K562 (cell line): ENCODE measurements at places on chromosomes 2 and 18.

DNA sequence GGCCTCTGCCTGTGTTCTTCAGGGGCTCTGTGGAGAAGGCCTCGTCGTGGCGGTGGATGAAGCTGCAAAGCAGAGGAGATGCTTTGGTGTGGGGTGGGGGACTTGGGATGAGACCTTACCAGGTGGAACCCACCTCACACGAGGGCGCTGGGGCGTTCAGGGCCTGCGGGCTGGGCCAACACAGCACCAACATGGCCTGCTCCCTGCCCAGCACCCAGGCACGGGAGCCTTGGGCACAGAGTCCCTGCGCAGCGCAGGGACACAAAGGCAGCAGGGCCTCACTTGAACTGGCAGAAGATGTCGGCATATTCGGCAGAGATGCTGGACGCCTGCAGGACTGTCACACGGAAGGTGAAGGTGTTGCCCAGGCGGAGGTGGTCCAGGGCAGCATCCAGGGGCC lies 53.8 kb downstream of the AQP12A start:
- peaks cover 2% of the 10 kb centered on the region; the same call in 1 of the 3 replicates for H3K27me3 ChIP-seq
- H3K4me3 ChIP-seq, result no peak overlapping the region
- no peaks in the 10 kb centered on the region for H3K36me3 ChIP-seq
- no peak overlapping the region for H3K27ac ChIP-seq
- H3K4me1 ChIP-seq, result peaks cover 3% of the 10 kb centered on the region; the same call in 1 of the 2 replicates
- no peak for DNase-seq

GRCh38 chr18:46705521-46705920 lies 48.5 kb upstream of the LOXHD1 start:
- no peak overlapping the region for H3K27ac ChIP-seq
- no peaks in the 10 kb centered on the region for H3K4me1 ChIP-seq
- H3K4me3 ChIP-seq, result no peak overlapping the region
- no peaks in the 10 kb centered on the region for H3K36me3 ChIP-seq
- no peaks in the 10 kb centered on the region for H3K27me3 ChIP-seq
- DNase-seq, result peak; percentile 7

GRCh38 chr2:173427887-173428668 lies 73.4 kb downstream of the CDCA7 start:
- H3K4me3 ChIP-seq, result no peak overlapping the region
- DNase-seq, result no peak
- peaks cover 47% of the 10 kb centered on the region for H3K27me3 ChIP-seq
- no peaks in the 10 kb centered on the region for H3K4me1 ChIP-seq
- H3K27ac ChIP-seq, result no peak overlapping the region

GRCh38 chr2:200625282-200625681 lies 39.5 kb downstream of the AOX1 start:
- no peak overlapping the region for H3K4me3 ChIP-seq
- H3K27me3 ChIP-seq, result no peaks in the 10 kb centered on the region; the same call in 2 of the 3 replicates
- H3K36me3 ChIP-seq, result no peaks in the 10 kb centered on the region
- H3K4me1 ChIP-seq, result no peaks in the 10 kb centered on the region; the same call in 2 of the 3 replicates

DNA sequence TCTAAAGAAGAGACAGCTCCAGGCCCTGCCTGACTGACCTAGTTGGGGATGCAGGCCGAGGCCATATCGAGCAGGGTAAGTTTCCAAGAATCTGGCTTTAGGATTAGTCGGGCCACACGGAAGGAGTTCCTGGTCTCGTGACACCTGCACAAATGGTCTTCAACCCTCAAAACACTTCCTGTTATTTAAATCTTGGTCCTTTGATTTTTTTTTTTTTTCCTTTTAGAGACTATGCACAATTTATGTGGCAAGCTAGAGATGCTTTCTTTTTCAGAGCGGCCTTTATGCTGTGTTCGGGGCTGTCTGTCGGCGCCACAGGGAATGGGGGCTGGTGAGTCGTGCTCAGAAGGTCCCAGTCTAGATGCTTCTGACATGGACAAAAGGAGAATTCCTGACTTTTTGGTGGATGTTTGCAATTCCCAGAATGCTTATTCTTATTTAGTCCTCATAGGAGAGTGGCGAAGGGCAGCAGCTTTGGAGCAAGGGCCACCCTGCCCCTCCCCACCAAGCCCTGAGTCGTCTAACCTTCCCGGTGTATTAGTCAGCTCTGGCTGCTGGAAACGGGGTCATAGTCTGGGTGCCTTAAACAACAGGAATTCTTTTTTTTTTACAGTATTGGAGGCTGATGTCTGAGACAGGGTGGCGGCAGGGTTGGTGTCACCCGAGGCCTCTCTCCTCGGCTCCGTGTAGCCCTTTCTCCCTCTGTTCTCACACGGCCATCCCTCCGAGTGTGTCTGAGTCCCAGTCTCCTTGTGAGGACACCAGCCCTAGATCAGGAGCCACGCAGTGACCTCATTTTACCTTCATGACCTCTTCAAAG lies 27.4 kb downstream of the HPCAL1 start:
- H3K27me3 ChIP-seq, result no peaks in the 10 kb centered on the region
- peak overlapping the region; percentile 44; the same call in 2 of the 3 replicates for H3K27ac ChIP-seq
- H3K36me3 ChIP-seq, result peaks cover 3% of the 10 kb centered on the region; the same call in 2 of the 3 replicates
- peaks cover 72% of the 10 kb centered on the region for H3K4me1 ChIP-seq
- H3K4me3 ChIP-seq, result no peak overlapping the region

DNA sequence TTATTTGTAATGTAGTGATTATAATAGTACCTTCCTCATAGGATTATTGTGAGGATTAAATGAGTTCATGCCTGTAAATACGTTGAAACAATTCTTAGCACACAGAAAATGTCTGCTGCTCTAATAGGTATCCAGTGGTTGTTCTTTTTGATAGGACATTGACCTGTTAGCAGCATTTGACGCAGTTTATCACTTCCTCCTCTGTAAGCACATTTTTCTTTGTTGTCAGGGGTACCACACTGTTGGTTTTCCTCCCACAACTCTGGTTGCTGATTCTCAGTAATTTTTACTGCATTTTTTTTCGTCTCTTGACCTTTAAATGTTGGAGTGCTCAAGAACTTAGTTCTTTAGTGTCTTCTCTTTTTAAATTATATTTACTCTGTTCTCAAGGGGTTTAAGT lies 15.4 kb downstream of the PPM1B start:
- H3K27ac ChIP-seq, result no peak overlapping the region
- DNase-seq, result no peak
- peaks cover 17% of the 10 kb centered on the region; the same call in 1 of the 3 replicates for H3K36me3 ChIP-seq
- no peaks in the 10 kb centered on the region for H3K27me3 ChIP-seq
- no peaks in the 10 kb centered on the region; the same call in none of the 3 replicates for H3K4me1 ChIP-seq

DNA sequence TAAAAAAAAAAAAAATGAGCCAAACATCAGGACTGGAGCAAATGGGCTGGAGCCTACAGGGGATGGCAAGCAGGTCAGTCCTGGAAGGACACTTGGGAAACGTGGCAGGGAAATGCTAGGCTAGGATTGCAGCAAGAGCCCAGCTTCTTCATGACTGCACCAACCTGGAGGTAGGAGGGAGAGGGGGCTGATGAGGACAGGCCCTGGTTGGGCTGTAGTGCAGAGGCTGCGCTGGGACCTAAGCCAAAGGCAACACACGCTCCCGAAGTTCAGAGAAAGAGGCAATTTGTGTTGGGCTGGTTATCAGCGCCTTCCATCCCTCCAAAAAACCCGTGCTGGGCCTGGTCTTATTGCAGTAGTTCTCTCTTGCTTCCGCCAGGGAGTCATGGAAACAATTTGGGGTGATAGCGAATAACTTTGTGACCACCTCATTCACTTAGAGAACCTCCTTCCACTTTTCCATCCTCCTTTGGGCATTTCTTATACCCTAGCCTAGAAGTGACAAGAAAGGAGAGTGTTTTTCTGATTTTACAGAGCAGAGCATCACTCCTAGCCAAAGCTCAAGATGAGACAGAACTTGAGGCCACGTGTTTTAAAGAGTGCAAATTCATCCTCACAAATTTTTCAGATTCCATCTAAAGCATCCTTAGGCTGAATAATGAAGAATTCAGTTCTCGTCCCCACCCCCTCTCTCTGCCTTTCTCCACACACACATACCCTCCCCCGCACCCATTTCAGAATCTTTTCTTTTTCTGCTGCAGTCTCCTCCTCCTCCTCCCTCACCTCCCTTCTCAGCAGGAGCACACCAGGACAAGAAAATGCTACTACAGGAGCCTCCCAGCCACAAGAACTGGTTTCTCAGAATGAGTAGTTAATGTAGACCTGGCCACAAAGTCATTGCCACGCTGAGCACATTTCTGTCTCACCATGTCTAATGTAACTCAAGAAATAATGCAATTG lies 82.5 kb upstream of the STPG4 start:
- DNase-seq, result peak; percentile 72
- H3K4me3 ChIP-seq, result no peak overlapping the region
- peak overlapping the region; percentile 65 for H3K27ac ChIP-seq
- H3K27me3 ChIP-seq, result no peaks in the 10 kb centered on the region
- no peaks in the 10 kb centered on the region for H3K36me3 ChIP-seq
- peaks cover 49% of the 10 kb centered on the region for H3K4me1 ChIP-seq

DNA sequence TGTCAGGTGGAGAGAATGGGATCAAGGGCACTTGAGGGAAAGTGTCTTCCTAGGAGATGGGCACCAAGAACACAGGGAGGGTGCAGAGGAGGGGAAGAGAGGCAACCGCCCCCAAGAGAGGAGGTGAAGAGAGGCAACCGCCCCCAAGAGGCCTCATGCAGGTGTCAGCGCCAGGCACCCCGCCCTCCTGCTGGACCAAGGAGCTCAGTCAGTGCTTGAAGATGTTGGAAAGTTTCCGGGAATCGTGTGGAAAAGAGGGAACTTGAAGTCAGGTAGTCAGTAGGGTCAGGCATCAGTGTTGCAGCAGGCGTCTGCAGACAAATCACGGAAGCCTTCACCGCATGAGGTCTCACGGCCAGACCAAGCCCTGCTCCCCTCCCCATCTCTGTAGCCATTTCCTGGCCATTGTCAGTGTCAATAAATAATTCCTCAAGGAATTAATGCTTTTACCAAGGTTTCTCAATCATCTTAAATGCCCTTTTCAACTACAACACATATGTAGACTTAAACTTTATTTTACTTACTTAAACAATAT lies 353.1 kb downstream of the EIPR1 start:
- H3K4me3 ChIP-seq, result no peak overlapping the region
- H3K4me1 ChIP-seq, result no peaks in the 10 kb centered on the region
- H3K27me3 ChIP-seq, result no peaks in the 10 kb centered on the region; the same call in 2 of the 3 replicates
- H3K36me3 ChIP-seq, result no peaks in the 10 kb centered on the region

DNA sequence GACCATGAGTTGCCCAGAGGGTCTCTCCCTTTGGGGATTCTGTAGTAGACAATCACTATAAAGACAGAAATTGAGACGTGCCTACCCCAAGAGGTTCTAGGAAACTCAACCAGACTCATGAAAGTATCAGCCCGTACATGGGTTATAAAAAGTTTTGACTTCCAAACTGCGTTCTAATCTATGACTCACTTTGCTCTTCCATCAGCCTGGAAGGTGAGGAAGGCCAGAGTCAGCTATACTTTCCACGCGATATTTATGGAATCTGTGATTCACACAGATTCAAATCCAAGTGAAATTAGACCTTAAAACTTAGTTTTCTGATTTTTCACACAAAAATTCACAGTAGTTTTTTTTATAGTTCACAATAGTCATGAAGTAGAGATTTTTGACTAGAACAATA lies 7.7 kb upstream of the LYPD1 start:
- H3K4me1 ChIP-seq, result no peaks in the 10 kb centered on the region
- H3K27me3 ChIP-seq, result no peaks in the 10 kb centered on the region
- H3K36me3 ChIP-seq, result no peaks in the 10 kb centered on the region
- H3K4me3 ChIP-seq, result no peak overlapping the region

DNA sequence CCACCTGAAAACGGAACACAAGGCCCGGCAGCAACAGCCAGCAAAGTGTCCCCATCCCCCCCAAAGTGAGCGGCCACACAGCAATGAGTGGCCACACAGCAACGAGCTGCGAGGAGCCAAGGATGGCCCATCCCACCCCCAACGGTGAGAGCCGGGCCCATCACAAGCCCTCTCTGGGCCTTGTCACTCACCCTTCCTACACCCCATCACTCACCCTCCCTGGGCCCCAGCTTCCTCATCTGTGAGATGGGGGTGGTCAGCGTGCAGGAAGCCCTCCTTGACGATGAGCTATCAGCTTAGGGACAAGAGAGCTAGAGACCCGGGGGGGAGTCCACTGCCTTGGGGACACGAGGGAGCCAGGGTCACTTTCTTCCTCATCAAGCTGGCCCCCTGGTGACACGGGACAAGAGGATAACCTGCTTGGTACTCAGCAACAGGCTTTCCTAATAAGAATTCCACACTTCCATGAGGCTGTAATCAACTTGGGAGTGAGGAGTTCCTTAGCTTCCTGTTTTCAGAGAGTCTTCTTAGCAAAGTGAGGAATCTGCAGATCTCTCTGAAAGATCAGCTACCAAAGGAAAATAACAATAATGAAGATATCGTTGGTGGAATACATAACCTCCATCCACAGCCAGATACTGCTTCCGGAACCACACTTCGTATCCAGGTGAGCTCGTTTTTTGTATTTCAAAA lies 92.8 kb downstream of the HDAC4 start:
- H3K36me3 ChIP-seq, result no peaks in the 10 kb centered on the region
- H3K4me3 ChIP-seq, result no peak overlapping the region
- DNase-seq, result no peak
- no peaks in the 10 kb centered on the region for H3K27me3 ChIP-seq
- peaks cover 2% of the 10 kb centered on the region; the same call in 2 of the 3 replicates for H3K4me1 ChIP-seq

- no peak overlapping the region for H3K4me3 ChIP-seq
- DNase-seq, result peak; percentile 70
- H3K36me3 ChIP-seq, result no peaks in the 10 kb centered on the region; the same call in 2 of the 3 replicates
- H3K4me1 ChIP-seq, result no peaks in the 10 kb centered on the region
Observed at GRCh38 chr2:7037340-7038333, 120.4 kb downstream of the RNF144A start.
